Upper lobe of left lung (tissue), 6 donors: ENCODE measurements at places on chromosomes 3 and 15. TPM values are rescaled to one million over a fixed set of nuclear protein-coding genes. Genes with fewer than 3 reads are reported as not detected.

DNA sequence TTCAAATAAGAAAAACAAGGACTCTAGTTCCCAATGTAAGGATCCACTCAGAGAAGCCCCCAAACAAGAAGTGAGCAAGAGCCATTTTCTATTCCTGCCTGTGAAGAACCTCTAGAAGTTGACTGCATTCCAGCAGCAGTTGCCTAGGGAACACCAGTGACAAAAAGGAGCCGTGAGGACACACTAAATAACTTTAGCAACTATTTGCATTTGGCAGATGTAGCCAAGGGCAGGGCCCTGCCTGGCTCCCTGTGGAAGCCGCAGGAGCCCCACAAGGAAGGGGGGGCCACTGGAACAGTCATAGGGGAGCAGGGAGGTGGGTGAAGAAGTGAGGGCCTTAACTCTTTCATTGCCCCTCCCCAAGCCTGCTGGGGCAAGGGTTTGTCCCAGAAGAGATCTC is 470.2 kb upstream of the PROK2 start:
- H3K27ac ChIP-seq, result peak overlapping the region; percentile 69
- DNase-seq, result no peak
- H3K27me3 ChIP-seq, result no peaks in the 10 kb centered on the region
- no peak overlapping the region for H3K4me3 ChIP-seq
- H3K4me1 ChIP-seq, result peaks cover 14% of the 10 kb centered on the region

GRCh38 chr3:98892263-98892662 is 9.2 kb downstream of the DCBLD2 start:
- no peak overlapping the region for H3K27ac ChIP-seq
- H3K27me3 ChIP-seq, result no peaks in the 10 kb centered on the region
- H3K36me3 ChIP-seq, result no peaks in the 10 kb centered on the region
- H3K4me1 ChIP-seq, result peaks cover 16% of the 10 kb centered on the region
- DNase-seq, result no peak
- H3K4me3 ChIP-seq, result no peak overlapping the region

Gene GOLGA8S
- not detected for total RNA-seq

Gene GREM1
- total RNA-seq, result not detected

GRCh38 chr3:186653080-186653707 is 12.6 kb upstream of the HRG start:
- H3K36me3 ChIP-seq, result no peaks in the 10 kb centered on the region
- H3K4me1 ChIP-seq, result no peaks in the 10 kb centered on the region
- H3K27ac ChIP-seq, result no peak overlapping the region
- H3K27me3 ChIP-seq, result no peaks in the 10 kb centered on the region

DNA sequence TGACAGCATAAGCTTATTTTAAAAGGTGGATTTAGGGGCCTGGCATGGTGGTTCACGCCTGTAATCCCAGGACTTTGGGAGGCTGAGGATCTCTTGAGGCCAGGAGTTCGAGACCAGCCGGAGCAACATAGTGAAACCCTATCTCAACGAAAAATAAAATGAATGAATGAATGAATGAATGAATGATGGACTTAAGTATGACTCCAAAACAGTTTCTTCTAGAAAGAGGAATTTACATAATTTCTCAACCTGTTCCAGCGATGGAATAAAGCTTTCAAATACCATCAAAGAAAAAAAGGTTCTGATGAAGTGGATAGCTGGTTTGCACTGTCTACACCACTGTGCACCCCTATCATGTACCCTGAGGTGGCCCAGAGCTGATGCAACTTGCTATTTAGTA is 20.1 kb upstream of the NR2C2 start:
- no peaks in the 10 kb centered on the region for H3K4me1 ChIP-seq
- H3K4me3 ChIP-seq, result no peak overlapping the region
- no peak for DNase-seq
- no peak overlapping the region for H3K27ac ChIP-seq
- no peaks in the 10 kb centered on the region for H3K27me3 ChIP-seq
- H3K36me3 ChIP-seq, result peaks cover 18% of the 10 kb centered on the region

Gene KBTBD8
- total RNA-seq, result 1.9 TPM

Gene CAMK2N2
- not detected for total RNA-seq

Gene MEX3B
- total RNA-seq, result 1.1 TPM
